Fibroblast of lung (primary cell): ENCODE measurements at places on chromosomes 4 and X. TPM values are rescaled to one million over a fixed set of nuclear protein-coding genes. Genes with fewer than 3 reads are reported as not detected.

DNA sequence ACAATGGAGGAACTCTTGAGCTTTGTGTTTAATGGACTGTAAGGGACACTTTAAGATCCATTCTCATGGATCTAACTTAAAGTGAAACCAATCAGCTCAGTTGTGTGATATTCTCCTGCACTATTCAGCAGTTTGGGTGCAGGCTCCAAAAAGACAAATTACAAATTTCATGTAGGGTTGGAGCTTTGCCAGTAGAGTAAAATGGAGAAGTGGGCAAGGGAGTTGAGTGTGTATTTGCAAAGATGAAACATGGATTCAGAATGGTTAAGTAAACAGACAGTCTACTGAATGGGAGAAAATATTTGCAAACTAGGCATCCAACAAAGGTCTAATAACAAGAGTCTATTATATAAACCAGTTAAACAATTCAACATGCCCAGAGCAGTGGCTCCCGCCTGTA, 21.2 kb upstream of the MID2 start:
- H3K36me3 ChIP-seq = no peaks in the 10 kb centered on the region
- no peak overlapping the region for H3K4me3 ChIP-seq
- DNase-seq = no peak
- H3K27ac ChIP-seq = no peak overlapping the region

DNA sequence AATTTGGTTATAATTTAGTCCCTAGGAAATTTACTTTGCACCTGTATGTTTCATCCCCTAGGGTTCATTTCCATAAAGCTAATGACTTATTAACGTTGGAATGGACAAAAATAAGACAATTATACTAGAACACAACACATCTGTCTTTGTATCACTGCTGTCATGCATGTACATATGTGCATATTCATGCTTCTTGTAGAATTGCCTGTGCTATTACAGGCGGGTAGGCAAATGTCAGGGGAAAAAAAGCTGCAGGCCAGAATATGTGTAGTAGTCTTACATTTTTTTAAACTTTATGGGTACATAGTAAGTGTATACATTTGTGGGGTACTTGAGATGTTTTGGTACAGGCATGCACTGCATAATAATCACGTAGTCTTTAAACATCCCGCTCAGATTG, 209.6 kb downstream of the NLGN4X start:
- no peaks in the 10 kb centered on the region for H3K27me3 ChIP-seq
- H3K4me3 ChIP-seq = no peak overlapping the region
- no peak overlapping the region for H3K27ac ChIP-seq
- H3K36me3 ChIP-seq = no peaks in the 10 kb centered on the region

GRCh38 chrX:6983207-6983955, 164.1 kb upstream of the STS start:
- H3K27me3 ChIP-seq = no peaks in the 10 kb centered on the region
- no peaks in the 10 kb centered on the region for H3K4me1 ChIP-seq
- DNase-seq = no peak
- H3K36me3 ChIP-seq = no peaks in the 10 kb centered on the region
- no peak overlapping the region for H3K27ac ChIP-seq

DNA sequence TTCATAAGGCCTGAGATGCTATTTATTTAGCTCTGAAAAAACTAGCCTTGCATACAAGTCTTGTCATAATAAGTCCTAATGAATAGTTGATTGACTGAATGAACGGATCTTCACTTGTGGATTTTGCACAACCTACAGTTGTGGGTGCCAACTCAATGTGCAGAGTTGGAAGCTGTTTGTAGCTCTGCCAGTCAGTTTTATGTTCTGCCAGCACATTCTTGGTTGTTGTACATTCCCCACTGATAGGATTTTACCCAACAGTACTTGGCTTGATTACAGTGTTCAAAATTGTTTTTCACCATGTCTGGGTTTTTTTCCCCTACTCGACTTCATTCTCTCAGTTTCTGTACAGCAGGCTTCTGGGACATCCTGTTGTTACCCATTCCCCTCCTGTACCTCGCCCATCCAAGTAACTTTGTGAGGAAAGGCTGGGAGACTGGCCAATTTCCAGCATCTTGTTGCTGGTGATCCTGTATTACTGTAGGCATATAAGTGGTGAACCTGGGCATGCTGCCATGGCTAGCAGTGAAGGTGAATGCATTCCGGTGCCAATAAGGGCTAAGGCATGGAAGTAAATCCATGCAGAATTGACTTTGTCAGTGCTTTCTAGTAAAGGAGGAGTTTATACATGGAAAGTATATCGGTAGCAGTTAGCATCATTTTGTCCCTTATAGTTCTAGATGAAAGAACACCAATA, 22.8 kb downstream of the IL1RAPL1 start:
- H3K27ac ChIP-seq = no peak overlapping the region
- no peak overlapping the region for H3K4me3 ChIP-seq
- DNase-seq = no peak
- H3K36me3 ChIP-seq = no peaks in the 10 kb centered on the region
- H3K4me1 ChIP-seq = no peaks in the 10 kb centered on the region

DNA sequence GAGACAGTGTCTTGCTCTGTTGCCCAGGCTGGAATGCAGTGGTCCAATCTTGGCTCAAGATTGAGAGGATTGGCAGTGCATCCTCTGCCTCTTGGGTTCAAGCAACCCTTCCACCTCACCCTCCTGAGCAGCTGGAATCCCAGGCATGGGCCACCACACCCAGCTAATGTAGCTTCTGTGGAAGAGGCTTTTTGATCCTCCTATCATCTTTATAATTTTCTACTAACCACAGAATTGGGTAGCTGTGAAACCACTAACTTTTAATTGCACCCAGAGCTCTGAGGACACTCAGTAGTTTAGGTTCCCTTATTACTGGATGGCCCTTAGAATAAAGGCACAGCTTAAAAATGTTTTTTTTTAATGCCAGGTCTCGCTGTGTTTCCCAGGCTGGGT, 8.9 kb upstream of the AGA start:
- H3K27me3 ChIP-seq = no peaks in the 10 kb centered on the region
- H3K4me1 ChIP-seq = no peaks in the 10 kb centered on the region
- H3K36me3 ChIP-seq = no peaks in the 10 kb centered on the region
- no peak overlapping the region for H3K27ac ChIP-seq

GRCh38 chr4:73740353-73740778, at the start of gene CXCL8:
Gene CXCL8 (plus strand): TSS chr4:73740569. CDS start chr4:73740659, 90 bp downstream.
- no peak within 1 kb of the TSS for H3K4me3 ChIP-seq
- no peaks in the 10 kb centered on the region for H3K36me3 ChIP-seq
- peaks cover 2% of the 10 kb centered on the region for H3K4me1 ChIP-seq
- peak; percentile 82 for DNase-seq
- H3K27me3 ChIP-seq = no peaks in the 10 kb centered on the region
- no peak within 1 kb of the TSS for H3K27ac ChIP-seq

DNA sequence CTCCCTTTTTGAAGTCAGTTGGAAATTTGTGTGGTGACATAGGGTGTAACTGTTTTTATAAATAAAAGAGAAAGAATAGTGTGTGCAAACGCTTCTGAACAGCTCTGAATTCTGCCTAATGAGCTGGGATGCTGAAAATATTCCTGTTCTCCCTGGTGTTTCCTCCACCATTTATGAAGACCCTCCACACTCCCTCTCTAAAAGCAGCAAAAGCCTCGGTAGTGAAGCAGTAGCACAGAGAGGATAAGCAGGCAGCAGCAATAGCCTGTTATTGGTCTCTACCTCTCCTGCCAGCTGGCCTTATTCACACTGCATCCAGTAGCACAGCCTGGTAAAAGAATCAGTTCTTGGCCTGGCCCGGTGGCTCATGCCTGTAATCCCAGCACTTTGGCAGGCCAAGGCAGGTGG, 406.1 kb downstream of the IQCM start:
- no peak overlapping the region for H3K4me3 ChIP-seq
- H3K27ac ChIP-seq = peak overlapping the region; percentile 52
- peaks cover 4% of the 10 kb centered on the region for H3K4me1 ChIP-seq
- no peaks in the 10 kb centered on the region for H3K36me3 ChIP-seq

- no peak overlapping the region for H3K27ac ChIP-seq
- DNase-seq = no peak
- no peak overlapping the region for H3K4me3 ChIP-seq
- H3K27me3 ChIP-seq = no peaks in the 10 kb centered on the region
- H3K4me1 ChIP-seq = no peaks in the 10 kb centered on the region
These were observed 241.1 kb upstream of the ETNPPL start for GRCh38 chr4:109003964-109004363.

DNA sequence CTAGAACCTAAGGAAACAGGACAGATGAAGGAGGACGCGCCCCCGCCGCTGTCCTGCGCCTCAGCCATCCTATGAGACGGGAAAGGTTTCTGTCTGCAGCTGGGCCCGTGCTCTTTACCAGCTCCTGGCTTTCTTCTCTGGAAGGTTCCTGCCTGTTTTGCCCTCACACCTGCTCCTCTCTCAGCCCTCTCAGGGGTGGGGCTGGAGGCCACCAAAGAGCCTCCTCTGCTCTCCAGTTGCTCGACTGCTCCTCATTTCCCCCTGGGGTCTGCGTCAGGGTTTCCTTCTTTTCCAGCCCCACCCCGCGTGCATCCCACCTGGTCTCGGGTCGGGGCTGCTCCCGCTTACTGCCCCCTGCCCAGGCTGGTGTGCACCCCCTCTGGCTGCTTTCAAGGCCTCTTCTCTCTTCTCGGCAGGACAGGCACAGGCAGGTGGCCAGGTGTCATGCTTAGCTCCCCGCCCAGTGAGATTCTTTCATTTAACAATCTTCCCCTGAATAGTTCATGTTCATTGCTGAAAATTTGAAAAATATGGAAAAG, 4.6 kb downstream of the HTT-AS start:
- H3K4me3 ChIP-seq = no peak overlapping the region
- H3K27ac ChIP-seq = no peak overlapping the region
- no peak for DNase-seq
- H3K36me3 ChIP-seq = no peaks in the 10 kb centered on the region
- peaks cover 4% of the 10 kb centered on the region for H3K4me1 ChIP-seq

GRCh38 chr4:174418640-174419212, 103.6 kb downstream of the HPGD start:
- H3K27me3 ChIP-seq = no peaks in the 10 kb centered on the region
- H3K27ac ChIP-seq = no peak overlapping the region
- DNase-seq = peak; percentile 25
- H3K36me3 ChIP-seq = no peaks in the 10 kb centered on the region

MAGEH1 gene
- 16.5 and 21.8 TPM in 2 replicates for total RNA-seq
